Sigmoid colon (tissue), 7 donors: ENCODE measurements at places on chromosomes 5 and 9.

GRCh38 chr5:123035918-123036390 lies 571 bp downstream of the PPIC start:
- DNase-seq: peak; percentile 83

DNA sequence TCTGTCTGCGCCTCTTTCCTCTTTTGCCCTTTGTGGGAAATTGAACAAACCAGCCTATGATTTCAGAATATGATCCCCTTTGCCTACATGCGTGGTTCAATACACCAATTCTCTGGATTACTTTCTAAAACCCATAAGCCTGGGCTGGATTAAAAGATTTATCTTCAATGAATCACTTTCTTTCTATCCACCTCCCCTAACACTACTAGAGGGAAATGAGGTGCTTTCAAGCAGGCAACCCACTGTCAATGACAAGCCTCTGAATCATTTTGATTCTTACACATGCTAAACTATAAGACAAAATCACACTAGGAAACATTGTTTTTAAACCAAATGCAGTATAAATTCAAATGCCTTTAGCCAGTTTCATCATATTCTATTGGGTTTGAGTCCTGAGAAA lies 257.5 kb downstream of the AGTPBP1 start:
- DNase-seq: no peak

- DNase-seq: no peak
These were observed 210.2 kb downstream of the MEF2C start for GRCh38 chr5:88672644-88673252.

- no peak for DNase-seq
These were observed 25.5 kb downstream of the DDX31 start for GRCh38 chr9:132644251-132644650.

DNA sequence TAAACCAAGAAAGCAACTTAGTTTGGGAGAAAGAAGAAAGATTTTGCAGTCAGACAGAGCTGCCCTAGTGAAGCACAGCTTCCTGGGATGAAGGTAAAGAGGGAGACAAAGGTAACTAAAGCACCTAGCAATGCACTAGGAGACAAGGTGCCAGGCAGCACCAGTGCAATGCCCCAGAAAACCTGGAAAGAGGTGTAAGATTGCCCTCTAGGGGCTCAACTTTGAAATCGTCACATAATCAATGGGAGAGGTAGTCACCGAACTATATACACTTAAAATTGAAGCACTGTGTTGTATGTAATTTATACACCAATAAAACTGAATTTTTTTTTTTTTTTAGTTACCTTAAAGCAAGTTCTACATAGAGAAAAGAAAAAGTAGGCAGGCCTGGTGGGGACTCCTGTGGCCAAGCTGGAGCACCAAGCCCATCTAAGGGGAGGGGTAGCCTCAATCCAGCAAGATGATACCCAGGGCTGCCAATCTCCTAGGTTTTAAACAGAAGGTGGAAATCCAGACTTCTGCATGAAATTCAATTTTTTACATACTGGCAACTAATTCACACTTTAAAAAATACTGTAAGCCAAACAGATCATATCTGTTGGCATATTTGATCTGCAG lies 48.2 kb downstream of the CDK5RAP2 start:
- no peak for DNase-seq

- no peak for DNase-seq
These were observed 86.0 kb downstream of the TRPC7 start for GRCh38 chr5:136279314-136279713.

DNA sequence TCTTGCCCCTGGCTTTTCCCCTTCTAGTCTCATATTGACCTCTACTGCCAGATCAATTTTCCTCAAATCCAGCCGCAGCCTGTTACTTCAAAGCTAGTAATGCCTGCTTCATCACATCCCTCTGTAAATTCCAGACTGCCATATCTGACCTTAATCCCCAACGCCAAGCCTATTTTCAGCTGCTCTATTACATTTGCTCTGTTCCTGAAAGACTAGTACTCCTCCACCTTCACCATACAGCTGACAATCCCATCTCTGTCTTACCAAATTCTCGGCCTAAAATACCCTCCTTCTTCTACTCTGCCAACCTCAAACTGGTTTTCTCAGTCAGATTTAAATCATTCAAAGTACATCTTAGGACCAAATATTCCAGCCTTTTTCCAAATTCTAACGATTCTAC lies 420.2 kb downstream of the RAB3C start:
- DNase-seq: no peak

GRCh38 chr5:32331217-32331934 lies 18.6 kb upstream of the MTMR12 start:
- no peak for DNase-seq

DNA sequence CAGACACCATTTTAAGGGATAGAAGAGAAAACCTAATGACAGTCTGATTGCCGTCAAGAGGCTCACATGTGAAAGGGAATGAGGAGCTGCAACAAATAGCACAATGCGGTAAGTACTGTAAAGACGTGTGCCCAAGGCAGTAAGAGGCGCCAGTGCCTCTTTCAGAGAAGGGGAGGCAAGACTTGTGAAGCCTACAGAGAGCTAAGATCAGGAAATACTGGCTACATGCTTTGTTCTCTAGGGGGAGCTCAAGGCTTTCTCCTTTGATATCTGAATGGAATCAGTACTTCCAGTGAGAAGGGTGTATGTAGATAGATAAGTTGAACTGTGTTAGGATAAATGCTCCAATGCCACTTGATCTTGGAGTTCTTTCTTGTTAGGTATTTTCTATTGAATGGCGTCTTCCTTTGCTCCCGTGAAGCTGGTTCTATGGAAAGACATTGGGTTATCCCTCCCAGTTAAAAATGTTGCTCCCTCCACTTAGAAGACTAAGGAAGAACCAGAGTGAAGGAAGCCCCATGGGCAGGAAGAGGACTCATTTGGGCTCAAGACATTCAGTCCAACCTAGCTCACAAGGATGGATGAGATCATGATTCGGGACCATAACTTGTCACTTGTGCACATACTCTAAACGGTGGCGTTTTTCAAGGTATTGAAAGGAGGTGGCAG lies 23.5 kb upstream of the ALDOB start:
- DNase-seq: no peak

DNA sequence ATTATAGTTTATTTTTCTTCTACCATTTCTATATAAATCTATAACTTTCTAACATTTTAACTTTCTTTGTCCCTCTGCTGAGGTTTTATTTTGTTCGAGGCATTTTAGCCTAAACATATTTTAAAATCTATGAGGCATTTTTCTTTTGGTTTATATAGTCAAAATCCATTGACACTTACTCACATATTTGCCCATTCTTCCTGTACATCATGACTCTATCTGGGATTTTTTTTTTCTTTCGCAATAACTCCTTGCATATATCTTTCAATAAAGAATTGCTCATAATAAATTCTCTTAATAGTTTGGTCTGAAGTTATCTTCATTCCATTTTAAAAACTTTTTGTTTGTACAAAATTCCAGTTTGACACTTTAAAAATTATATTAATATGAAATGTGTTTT lies 632.3 kb downstream of the TLE4 start:
- DNase-seq: no peak

DNA sequence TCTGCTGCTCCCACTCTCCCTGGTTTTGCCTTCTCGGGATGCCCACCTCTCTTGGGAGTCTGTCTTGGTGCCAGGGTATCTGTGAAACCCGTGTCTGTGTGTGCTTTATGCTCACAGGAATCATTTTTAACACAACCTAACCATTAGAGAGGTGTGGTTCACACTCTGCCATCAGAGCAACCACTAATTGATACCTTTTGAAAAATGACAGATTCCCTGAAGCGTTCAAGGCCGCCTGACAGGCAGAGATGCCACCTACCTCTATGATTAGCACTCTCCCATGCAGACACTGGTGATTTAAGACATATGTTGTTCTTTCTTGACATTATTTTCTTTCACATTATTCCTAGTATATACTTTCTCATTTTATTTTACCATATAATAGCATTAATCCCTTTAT lies 207.3 kb upstream of the SGCD start:
- DNase-seq: no peak

GRCh38 chr5:130141659-130142320 lies 237.5 kb downstream of the CHSY3 start:
- DNase-seq: no peak

GRCh38 chr9:130423272-130423671 lies 21.5 kb upstream of the ASS1 start:
- peak; percentile 92 for DNase-seq

GRCh38 chr9:76638001-76638400 lies 126.2 kb upstream of the PCA3 start:
- no peak for DNase-seq

- DNase-seq: no peak
These were observed 117.4 kb upstream of the RORB start for GRCh38 chr9:74379718-74380117.

DNA sequence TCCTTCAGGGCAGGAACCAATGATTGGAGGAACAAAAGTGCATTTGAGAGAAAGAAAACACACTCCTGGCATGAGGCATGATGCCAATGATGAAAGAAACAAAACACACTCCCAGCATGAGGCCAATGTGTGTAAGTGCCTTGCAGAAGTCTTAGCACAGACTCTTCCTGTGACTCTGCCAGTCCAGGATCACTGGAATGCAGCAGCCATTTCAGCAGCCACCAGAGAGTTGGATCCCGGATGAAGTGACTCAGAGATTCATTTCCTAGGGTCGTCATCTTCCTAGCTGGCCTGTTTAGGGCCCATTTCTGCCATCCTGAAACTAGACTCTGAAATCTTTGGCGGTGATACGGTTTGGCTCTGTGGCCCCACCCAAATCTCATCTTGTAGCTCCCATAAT lies 212.5 kb downstream of the CFAP90 start:
- DNase-seq: peak; percentile 65

GRCh38 chr5:102959055-102959454 lies 160.9 kb downstream of the GIN1 start:
- no peak for DNase-seq

GRCh38 chr5:176446884-176447590 lies 1.1 kb upstream of the FAF2 start:
- peak; percentile 69 for DNase-seq

DNA sequence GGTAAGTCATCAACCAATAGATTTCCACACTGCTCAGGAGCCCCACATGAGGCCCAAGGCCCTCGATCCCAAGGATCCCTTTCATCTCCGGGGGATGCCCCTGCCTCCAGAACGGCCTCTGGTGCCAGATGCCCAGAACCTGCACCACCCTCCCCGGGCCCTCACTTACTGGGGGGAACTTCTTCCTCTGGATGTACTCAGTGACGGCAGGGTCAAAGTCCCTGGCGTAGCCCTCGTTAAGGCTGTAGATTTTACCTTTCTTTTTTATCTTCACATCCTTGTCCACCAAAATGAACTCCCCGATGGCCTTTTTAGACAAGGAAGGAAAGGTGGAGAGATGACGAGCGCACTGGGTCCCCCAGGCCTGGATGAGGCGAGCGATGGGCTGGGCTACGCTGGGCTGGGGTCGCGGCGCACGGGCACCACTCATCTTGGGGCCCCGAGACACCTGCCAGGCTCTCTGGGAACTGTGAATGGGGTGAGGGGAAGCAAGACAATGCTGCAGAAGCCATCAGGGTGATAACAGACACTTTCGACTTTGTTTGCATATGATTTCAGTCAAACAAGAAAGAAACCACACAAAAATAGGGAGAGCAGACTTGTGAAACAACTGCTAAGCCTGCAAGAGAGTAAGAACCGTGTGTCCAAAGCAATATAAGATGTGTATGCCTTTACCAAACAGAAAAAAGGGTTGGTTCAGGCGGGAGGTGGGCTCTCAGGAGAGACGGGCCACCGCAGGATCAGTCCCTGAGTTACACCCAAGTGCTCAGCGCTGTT lies 13.2 kb upstream of the FBP2 start:
- no peak for DNase-seq

GRCh38 chr9:27400334-27400880 lies 103.5 kb upstream of the EQTN start:
- no peak for DNase-seq

DNA sequence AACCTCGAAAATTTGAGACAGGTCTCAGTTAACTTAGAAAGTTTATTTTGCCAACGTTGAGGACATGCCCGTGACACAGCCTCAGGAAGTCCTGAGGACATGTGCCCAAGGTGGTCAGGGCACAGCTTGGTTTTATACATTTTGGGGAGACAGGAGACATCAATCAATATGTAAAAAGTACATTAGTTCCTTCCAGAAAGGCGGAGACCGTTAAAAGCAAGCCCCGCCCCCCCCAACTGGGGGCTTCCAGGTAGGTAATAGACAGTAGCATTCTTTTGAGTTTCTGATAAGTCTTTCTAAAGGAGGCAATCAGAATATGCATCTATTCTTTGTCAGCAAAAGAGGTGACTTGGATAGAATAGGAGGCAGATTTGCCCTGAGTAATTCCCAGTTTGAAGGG lies 599 bp upstream of the MOCS2 start:
- DNase-seq: no peak
